Natural killer cell treated with Interleukin-12 subunit alpha and Interleukin-12 subunit beta and Interleukin-15 and Interleukin-18, amount 100 ng/mL, for 72 hours (primary cell): ENCODE measurements at places on chromosomes 2 and 18. TPM values are rescaled to one million over a fixed set of nuclear protein-coding genes. Genes with fewer than 3 reads are reported as not detected.

GRCh38 chr2:164620873-164621763 lies at the start of gene GRB14:
TSS of gene GRB14 (minus strand) at chr2:164621482. CDS start at chr2:164621309, 173 bp downstream.
- no peak for DNase-seq

DNA sequence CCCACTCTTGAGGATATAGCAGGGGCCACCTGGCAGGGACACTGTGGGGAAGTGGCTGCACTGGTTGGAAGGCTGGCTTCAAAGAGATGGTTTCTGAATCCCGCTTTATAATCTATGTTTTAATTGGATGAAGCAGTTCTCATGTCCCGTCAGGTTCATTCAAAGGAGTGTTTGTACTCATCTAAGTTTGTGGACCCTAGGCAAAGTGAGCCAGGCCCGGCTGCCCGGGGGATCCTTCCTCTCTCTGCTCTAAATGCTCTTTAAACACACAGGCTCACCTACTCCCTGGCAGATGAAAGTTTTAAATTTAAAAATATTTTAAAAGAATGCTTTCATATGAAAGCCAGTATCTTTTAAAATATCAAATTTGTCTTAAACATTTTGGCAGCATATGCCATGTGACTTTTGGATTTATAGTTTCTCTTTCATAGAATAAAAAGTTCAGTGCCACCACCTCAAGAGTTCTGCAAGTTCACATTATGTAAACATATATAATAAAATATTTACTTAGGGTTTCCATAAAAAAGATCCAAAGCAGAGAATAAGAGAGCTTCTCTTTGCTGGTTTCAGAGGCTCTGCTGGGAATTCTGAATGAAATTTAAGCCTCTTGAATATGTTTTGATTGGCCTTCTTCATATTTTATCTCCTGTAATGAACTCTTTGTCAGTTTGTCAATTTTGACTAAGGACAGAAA lies 143.5 kb upstream of the ALPP start:
- no peak for DNase-seq

GRCh38 chr18:60090170-60090569 lies 190.4 kb downstream of the PMAIP1 start:
- no peak for DNase-seq

DNA sequence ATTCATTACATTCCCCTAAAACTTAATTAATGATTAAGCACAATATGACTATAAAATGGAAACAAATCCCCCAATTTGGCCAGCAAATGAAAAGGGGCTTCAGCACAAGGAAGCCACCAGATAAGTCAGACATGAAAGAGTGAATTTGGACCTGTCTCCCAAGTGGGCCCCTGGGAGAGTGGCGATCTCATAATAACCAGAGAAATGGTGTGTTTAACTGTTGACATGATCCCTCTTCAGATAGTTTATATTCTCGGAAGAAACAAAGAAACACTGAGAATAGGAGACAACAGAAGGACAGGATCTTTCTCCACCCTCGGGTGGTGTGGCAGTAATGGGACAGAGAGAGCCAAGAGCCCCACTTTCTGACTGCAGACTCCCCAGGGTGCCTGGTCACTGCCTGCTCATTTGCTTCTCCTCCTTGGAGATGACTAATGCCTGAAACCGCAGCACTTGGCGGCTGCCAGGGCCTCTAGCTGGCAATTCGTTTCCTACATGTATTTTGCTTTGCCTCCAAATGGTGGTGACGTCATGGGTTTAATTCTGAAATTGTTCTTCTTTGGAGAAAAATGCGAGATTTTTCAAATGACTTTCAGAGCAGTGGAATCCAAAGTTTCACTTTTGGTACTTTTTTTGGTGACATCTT lies 46.4 kb upstream of the SPP2 start:
- no peak for DNase-seq

GRCh38 chr18:70243131-70243929 lies 37.8 kb upstream of the RTTN start:
- DNase-seq = no peak

GRCh38 chr2:74779587-74780135 lies 54.3 kb upstream of the HK2 start:
- DNase-seq = no peak

DNA sequence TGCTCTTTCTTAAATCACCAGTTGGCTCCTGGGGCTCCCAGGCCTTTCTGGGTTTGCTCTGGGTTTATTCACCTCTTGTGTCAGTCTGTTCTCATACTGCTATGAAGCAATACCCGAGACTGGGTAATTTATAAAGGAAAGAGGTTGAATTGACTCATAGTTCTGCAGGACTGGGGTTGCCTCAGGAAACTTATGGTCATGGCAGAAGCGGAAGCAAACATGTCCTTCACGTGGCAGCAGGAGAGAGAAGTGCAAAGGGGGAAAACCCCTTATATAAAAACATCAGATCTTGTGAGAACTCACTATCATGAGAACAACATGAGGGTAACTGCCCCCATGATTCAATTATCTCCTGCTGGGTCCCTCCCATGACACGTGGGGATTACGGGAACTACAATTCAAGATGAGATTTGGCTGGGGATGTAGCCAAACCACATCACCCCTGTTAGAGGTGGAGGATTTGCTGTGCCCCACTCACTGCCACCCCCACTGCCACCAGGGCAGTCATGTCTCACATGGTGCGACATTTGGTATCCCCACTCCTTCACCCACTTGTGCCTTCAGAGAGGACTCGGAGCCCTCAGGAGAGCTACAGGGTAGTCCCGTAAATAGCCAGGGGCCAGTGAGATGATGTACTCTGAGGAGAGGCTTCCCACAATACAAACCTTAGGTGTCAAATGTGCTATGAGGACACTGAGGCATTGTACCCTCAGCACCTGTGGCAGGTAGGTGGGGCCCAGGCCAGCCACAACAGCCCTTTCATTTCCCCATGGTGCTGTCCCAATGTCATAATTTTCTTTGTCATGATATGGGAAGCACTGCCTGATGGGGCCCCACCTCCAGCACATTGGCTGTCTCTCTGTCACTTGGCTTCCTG lies 35.7 kb downstream of the CDC42EP3 start:
- DNase-seq = peak; percentile 89

- DNase-seq = no peak
Observed at GRCh38 chr2:44766220-44766619, 175.3 kb upstream of the SIX3 start.

- no peak for DNase-seq
Observed at GRCh38 chr18:8177330-8178016, 431.8 kb upstream of the RAB12 start.

DNA sequence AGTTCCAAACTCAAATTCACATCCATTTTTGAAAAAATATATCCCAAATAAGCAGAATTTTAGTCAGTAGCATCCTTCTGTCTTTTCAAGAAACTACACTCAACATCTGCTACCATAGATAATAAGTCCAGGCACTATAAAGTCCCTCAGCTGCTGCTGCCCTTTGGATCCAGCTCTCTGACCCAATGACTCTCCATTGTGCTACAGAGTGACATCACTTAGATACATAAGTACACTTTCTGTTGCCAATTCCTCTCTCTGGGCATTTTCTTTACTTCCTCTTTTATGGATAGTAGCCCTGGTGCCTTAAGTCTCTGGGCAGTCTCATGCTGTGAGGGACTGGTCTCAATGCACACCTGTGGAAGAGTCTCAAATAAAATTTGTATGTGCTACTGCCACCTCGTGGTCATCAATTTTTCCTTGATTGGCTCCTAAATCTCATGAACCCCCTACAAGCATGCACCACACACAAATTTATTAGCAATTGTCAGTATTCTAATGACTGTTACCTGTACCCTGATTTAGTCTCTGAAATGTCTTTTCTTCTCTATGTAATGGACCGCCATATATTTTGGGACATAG lies 219.2 kb downstream of the LRP1B start:
- DNase-seq = no peak

DNA sequence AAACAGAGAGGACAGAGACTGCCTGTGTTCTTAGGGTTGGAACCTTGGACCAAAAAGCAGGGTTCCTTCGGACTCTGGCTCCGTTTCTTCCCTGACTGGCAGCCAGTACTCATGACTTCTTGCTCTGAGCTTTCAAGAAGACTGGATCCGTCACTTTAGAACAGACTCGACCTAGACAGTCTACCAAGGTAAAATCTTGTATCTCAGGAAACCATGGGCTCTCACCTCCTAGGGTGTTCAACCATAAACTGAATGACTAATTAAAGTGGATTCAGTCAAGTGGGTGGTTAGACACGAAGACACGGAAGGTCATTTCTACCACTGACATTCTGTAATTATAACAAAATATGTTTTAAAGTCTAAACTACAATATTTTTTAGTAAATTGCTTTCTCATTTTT lies 153.8 kb upstream of the SLC39A10 start:
- no peak for DNase-seq

DNA sequence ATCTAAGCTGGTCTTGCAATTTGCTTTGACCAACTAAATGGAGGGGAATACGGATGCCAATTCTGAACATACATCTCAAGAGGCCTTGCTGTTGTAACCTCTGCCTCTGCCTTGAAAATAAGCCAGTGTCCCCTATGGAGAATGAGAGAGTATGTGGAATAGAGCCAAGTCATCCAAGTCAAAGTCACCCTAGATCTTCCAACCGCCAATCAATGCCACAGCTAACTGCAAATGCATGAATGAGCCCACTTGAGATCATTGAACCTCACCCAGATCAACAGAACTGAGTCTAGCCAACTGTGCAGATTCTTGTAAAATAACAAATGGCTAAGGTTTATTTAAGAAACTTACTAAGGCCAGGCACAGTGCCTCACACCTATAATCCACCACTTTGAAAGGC lies 139.8 kb upstream of the TANK start:
- DNase-seq = no peak

- no peak for DNase-seq
Observed at GRCh38 chr2:170578606-170579005, 136.5 kb upstream of the SP5 start.

GRCh38 chr2:114049280-114049679 lies 159.4 kb downstream of the ACTR3 start:
- DNase-seq = no peak

GRCh38 chr2:10282611-10283105 lies 20.0 kb upstream of the HPCAL1 start:
- no peak for DNase-seq

DNA sequence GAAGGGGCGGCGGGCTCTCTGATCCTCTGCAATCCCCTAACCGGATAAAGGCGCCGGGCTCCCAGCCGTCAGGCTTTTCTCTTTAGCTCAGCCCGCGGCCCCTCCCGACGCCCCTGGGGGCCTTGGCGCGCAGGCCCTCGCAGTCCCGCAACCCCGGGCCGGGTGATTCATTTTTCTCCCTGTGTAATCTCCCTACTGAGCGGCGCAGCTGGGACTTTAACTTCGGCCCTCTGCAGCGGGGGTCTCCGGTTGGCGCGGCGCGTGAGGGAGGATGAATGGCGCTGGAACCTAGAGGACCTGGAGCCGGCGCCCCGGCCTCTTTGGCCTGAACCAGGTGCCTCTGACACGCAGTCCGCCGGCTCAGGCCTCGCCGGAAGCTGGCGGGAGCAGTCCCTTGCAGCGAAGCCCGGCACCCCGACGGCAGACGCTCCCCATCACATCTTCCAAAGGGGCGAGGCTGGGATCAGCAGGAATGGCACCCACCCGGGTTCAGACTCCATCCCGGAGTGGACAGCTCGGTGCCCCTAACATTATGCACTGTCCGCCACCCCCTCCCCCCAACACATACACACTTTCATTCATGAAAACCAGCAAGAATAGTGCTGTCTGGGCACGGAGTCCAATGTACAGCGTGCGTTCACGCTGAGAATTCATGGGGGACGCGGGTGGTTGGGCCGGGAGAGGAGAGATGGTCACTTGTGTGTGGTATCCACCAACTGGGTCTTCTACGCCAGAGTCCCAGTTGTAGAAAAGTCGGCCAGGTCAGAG lies 1.2 kb downstream of the CNGA3 start:
- no peak for DNase-seq

GRCh38 chr18:54647176-54647575 lies 56.1 kb downstream of the DYNAP start:
- DNase-seq = no peak

- no peak for DNase-seq
Observed at GRCh38 chr2:162245781-162246180, 2.5 kb upstream of the FAP start.

DNA sequence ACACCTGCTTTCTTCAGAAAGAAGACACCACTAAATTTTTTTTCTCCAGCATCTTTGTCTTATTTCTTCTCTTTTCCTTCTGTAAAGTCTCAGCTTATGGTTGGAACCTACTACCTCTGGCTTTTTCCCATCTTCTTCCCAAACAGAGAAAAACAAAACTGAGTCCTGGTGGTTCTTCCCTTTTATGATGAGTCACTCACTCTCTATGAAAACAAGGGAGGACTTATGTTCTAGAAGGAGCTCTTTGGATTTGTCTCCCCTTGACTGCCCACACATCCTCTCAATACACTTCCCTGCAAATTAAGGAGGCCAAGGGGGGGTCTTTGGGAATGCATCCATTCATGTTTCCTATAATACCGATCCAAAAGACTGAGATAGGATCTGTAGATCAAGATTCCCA lies 22.1 kb upstream of the MEIS1 start:
- DNase-seq = no peak

GRCh38 chr2:216410550-216410949 lies 1.7 kb upstream of the SMARCAL1 start:
- no peak for DNase-seq

- no peak for DNase-seq
Observed at GRCh38 chr2:232235716-232236115, 142.8 kb upstream of the ALPP start.

DNA sequence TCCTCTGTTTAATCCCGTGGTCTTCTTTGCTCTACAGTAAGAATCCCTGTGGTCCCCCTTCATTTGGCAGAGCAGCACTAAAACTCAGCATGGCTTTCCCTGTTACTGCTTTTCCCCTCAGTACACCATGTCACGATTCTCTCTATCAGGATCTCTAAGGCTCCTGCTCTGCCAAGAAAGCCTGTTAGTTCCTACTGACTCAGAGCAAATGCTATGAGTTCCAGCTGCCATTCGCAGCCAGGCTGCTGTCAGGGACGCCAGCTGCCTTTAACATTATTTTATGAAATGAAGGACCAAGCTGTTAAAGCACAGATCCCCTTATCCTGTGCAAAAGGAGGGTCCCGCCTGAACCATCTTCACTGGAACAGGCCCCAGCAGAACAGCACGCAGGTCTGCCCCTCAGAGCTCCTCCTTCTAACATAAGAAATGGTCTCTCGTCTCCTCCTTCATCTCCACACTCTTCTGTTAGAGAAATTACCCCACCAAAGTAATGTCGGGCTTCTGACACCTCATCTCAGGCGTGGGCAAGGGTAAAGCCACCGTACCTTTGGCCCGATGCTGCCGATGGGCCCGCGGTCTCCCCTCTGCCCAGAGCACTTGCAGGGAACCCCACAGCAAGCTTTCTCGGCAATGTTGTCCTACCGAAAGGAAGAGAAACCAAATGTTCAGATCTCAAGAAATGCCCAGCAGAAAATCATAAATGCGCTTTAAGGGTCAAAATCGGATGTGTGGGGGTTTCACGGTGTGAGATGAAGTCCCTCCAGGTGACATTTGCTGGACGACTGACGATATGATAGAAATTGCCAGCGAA lies 52.6 kb downstream of the COL6A3 start:
- DNase-seq = no peak

GRCh38 chr2:193891023-193891422 lies 1696.3 kb upstream of the TMEFF2 start:
- DNase-seq = no peak

Gene TSPYL6
- total RNA-seq = not detected

Gene ADRA2B
- not detected for total RNA-seq

Gene TMEM163
- total RNA-seq = 0.93 TPM

Gene PDK1
- 34.9 TPM for total RNA-seq

Gene G6PC2
- not detected for total RNA-seq

Gene ANKRD12
- 133 TPM for total RNA-seq

Gene SFT2D3
- total RNA-seq = 5.9 TPM

Gene NRBP1
- 66.0 TPM for total RNA-seq
